ENCODE measurements at places on chromosomes 1 and 21.

GRCh38 chr1:43292216-43292615 is 6.8 kb upstream of the C1orf210 start:
- no peak for DNase-seq

DNA sequence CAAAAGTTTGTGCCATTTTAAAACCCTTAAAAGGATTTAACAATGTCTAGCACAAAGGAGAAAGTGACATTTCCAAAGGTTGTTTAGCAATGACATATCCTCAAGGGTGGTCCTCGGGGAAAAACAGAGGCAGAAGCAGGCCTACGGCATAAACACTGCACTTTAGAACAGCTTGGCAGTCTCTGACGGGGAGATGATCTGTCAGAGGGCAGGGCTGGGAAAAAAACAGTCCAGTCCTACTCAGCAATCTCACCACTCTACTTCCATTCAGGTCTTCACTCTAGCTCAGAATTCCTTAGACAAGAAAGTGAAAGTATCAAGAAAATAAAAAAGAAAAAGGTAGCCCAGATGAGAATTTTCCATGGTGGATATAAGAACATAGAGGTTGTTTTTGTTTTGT is 4.1 kb downstream of the CRYZ start:
- no peak for DNase-seq

DNA sequence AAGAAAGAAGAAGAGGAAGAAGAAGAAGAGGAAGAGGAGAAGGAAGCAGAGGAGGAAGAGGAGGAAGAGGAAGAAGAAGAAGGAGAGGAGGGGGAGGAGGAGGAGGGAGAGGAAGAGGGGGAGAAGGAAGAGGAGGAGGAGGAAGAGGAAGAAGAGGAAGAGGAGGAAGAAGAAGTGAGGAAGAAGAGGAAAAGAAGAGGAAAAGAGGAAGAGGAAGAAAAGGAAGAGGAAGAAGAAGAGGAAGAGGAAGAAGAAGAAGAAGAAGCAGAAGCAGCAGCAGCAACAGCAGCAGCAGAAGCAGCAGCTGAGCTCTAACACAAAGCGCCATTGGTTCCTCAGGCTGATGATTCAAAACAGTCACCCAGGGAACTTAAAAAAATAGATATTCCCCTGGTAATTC is 34.0 kb downstream of the DNAI4 start:
- no peak for DNase-seq

GRCh38 chr1:45669379-45669778 is 17.0 kb downstream of the GPBP1L1 start:
- DNase-seq = no peak

- no peak for DNase-seq
These were observed 8.5 kb downstream of the CD2 start for GRCh38 chr1:116762781-116763115.

DNA sequence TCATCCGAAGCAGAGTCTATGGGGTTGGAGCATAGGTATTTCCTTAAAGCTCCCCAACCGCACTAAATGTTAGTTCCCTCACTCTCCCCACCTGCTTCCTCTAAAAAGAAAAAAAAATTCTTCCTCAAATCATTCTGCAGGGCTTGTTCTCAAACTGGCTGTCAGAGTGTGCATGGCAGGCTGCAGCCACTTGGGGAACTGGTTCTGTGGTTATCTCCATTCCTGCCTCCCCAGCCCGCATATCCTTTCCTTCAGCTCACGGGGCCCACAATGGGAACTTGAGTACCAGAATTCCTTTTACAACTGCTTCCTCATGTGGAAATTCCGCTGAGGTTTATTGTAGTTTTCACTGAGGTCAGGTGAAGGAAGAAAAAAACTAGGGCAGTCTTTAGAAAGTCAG is 159.2 kb downstream of the PIGK start:
- DNase-seq = no peak

DNA sequence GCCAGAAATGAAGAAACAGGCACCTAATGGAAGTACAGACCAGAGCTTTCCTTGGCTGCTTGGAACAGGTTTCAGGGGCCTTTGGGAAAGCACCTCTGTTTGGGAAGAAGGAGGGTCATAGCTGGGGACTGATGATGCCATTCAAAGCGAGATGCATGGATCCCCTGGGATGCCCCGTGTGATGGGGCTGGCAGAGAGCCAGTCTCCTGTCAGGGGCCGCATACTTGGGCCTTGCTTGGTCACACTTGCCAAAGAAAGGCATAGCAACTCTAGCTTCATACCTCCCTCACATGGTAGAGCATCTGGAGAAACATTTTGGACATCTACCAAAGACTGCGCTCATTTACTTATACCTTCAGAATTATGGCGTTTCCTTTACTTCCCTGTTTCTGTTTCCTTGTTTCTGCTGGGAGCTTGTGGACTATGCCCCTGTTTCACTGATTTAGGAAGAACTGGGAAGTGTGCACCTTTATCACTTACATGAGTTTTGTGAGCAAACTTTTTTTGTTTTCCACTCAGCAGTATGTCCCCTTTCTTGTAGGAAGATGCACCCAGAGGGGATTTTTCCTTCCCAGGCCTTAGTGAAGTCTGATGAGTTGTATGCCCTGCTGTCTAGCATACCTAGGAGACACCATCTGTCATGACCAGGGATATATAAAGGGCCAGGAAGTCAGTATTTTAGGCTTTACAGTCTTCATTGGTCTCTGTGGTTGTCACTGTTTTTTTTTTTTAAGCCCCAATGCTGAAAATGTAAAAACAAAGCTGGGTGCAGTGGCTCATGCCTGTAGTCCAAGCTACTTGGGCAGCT is 19.8 kb upstream of the ST3GAL3 start:
- no peak for DNase-seq

- DNase-seq = no peak
These were observed 13.8 kb downstream of the EIF4G3 start for GRCh38 chr1:21162740-21163464.

DNA sequence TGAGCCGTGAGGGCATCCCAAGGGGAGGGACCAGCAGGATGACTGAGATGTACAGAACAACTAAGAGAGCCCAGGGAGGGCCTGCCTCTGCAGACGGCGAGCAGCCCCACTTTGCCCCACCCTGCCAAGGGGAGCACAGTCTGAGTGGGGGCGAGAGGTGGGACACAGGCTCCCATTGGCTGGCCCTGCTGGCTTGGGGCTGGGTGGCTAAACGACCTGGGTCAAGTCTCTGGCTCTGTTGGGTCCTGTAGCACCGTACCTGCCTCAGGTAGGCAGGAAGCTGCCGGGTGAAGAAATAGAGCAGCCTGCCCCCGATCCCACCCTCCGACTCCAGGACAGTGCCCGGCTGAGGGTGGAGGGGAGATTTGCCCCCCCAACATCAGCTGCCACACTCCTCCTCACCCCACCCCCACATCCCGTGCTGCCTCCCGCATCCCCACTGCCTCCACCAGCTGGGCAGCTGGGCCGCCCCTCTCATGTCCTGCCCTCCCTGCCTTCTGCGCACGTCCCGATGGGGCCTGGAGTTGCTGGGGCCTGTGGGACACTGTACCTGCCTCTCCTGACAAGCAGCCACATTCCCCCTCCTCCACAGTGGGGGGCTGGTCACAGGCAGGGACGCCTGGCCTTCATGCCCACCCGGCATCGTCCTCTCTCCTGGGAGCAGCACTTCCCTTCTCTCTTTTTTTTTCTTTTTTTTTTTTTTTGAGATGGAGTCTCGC is 12.6 kb upstream of the PLEKHG5 start:
- no peak for DNase-seq

DNA sequence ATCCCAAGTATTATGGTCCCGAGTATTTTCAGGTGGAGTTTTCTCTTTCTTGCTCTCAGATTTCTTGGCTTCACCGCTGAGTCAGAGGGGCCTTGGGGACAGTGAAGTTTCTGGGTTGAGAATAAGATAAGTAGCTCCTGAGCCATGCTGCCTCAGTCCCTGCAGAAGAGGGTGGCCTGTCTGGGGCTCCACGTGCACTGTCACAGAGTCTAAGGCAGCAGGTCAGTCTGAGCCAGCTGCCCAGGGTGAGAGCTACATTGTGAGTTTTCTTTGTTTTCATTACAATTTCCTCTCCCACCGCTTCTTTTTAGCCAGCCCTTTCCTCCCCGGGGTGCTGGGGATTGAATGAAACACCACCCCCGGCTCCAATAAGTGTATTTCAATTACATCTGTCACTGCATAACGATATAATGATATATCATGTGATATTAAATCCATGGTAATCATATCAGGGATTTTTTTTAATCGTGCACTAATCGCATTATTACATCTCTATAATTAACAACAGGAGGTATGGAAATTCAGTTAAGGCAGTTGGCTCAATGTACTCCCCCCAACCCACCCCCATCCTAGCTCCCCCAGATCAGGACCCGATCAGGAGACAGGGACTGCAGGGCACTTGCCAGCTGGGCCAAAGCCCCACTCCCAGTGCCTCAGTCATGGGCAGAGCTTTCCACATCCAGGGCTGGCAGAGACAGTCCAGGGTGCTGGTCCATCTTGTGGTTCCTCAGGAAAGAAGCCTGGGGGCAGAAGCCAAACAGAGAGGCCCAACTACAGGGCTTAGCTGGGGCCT is 43.7 kb downstream of the DMAP1 start:
- DNase-seq = no peak

GRCh38 chr1:156149374-156150332 is 3.7 kb upstream of the SEMA4A start:
- no peak for DNase-seq

- no peak for DNase-seq
These were observed 157.2 kb downstream of the DENND1B start for GRCh38 chr1:197618061-197618460.

DNA sequence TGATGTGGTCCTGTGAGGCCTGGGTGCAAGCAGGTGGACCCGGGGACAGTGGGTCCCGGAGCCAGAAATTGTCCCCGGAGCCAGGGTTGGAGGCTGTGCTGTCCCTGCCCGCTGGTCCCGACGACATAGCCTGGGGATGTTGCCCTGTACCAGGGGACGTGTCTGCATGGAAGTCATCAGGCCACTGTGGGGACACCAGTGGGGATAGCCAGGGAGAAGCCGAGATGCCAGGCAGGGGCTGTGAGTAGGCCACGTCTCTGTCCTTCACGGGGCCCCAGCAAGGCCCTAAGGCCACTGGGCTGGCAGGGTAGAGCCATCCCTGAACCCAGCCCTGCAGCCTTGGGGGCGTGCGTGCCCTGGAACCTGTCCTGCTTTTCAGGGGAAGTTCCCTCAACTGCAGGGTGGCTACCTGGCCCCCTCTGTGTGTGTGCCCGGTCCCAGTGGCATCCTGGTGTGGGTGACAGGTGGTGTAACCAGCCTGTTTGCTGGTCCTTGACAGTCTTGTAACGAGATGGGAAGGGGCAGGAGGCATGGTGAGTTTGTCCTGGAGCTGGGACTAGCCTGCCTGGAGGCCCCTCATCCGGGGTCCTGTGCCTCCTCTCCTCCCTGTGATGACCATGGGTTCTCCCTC is 73.2 kb downstream of the OBSCN start:
- DNase-seq = no peak

DNA sequence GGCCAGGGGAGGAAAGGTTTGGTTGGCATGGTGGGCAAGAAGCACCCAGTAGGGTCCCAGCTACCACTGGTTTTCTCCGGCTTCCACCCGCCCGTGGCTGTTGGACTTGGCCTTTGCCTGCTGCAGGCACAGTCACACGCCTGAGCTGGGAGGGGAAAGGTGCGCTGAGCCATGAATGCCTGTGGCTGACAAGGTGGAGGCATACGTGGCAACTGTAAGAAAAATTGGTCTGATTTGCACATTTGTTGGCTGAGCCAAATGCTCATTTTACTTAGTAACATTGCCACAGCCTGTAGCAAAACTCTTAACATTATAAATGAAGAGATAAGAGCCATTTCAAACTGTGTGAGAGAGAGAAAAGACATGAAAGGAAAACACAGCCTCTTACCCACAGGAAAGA is 191.6 kb downstream of the PTPRC start:
- DNase-seq = no peak

DNA sequence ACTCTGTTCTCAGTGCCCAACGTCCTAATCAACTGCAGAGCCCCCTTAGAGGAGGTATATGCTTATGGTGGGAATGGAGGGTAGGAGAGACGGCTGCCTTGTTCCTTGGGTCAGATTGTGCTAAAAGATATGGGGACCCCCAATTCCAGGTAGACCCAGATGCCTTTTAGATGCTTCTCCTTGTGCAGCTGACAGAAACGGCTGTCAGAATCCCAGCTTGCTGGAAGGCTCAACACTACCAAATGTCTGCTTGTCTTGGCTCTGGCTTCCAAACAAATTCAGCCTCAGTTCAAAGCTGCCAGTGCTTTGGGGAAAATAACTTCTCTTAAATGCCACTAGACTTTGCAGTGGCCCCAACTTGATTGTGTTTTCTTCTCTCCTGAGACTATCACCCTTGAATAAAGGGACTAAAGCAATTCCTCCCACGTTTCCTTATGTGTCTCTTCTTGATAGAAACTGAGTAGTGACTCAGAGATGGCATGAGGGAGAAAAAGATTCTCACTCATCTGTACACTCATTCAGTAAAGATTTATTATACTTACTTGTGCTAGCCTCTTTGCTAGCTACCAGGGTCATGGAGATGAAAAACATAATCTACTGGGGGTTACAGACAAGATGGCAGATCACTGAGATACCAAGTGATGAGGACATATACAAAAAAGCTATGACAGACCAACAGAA is 3.4 kb upstream of the RNF19B start:
- DNase-seq = no peak

DNA sequence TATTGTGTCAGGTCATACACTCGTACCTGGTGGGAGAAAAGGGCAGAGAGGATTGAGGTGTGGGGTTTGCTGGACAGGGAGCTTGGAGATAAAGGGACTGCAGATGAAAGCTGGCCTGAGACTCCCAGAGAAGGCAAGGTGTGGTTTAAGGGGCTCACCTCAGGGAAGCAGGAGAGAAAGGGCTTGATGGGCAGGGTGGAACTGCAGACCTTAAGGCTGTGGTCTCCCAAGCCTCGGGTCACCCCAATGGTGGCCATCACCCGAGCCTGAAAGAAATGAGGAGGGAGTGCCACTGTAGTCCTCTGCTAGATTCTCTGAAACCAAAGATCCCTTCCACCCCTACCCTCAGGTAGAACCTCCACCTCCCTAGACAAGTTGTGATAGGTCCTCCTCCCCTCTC is 3.7 kb upstream of the RHOC start:
- DNase-seq = no peak

Measured in stimulated activated CD4-positive, alpha-beta T cell treated with anti-CD3 and anti-CD28 coated beads, Interleukin-1b, Interleukin-23, amount 100 ng/mL, for 24 hours (primary cell).